Muscle of leg (tissue), 16 donors: ENCODE measurements at places on chromosomes 7 and 10. TPM values are rescaled to one million over a fixed set of nuclear protein-coding genes. Genes with fewer than 3 reads are reported as not detected.

Gene POT1
- 25.5 TPM for total RNA-seq

Gene ETV1
- 15.8 TPM for total RNA-seq

Gene VIPR2
- 8.5 TPM for total RNA-seq

Gene HK1
- 19.7 TPM for total RNA-seq

Gene IKZF5
- 5.0 TPM for total RNA-seq

Gene PON2
- total RNA-seq: 71.6 TPM

Gene AFAP1L2
- 20.7 TPM for total RNA-seq

Gene VSTM2A
- not detected for total RNA-seq

Gene NEUROG3
- total RNA-seq: not detected

Gene WEE2
- total RNA-seq: 0.09 TPM

Gene DGKB
- 1.4 TPM for total RNA-seq

Gene CUBN
- 2.0 TPM for total RNA-seq

Gene TMEM270
- not detected for total RNA-seq

Gene STOX1
- total RNA-seq: 2.7 TPM

Gene VPS37D
- total RNA-seq: 4.5 TPM

Gene BMS1
- total RNA-seq: 14.3 TPM

Gene TSPAN13
- 31.6 TPM for total RNA-seq

Gene C10orf53
- not detected for total RNA-seq

Gene TFPI2
- total RNA-seq: 3.9 TPM

Gene OR9A2
- 0.18 TPM for total RNA-seq

Gene MPP7
- total RNA-seq: 4.8 TPM
